ENCODE measurements at places on chromosomes 2 and 18. TPM values are rescaled to one million over a fixed set of nuclear protein-coding genes. Genes with fewer than 3 reads are reported as not detected.

LIMS4 gene
- total RNA-seq: 5.5 TPM

DNA sequence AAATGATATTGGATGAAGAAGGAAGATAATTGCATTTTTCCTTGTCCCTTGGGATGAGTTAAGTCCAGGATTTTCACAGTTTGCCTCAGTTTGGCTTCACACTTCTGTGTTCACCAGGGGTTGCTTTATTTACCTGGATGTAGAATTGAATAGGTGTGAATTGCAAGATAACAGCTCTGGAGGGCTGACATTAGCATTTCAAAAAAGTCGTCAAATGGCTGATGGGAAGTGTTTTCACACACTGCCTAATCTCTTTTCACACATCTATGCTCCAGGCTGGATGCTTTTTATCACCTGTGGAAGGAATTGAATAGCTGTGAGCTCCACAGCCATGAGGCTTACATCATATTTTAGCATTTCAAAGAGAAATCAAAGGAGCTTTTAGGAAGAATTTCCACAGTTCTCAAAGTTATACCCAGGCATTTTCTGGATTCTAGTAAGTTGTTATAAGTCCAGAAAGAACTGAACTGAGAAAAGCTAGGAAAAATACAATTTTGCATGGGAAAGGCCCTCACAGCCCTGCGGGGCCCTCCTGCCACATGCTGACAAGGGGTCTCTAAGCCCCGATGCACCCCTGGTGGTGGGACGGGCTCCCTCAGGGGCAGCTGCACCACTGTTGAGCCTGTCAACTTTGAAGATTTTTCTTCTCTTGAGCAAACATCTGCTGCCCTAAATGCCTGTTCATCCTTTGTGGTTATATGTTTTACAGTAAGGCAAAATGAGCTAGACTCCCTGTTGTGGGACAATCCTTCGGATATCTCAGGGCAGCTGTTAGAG is 43.9 kb downstream of the TEX51 start:
- no peak for DNase-seq

- no peak for DNase-seq
Measured at GRCh38 chr2:100877555-100877954, 57.6 kb downstream of the NPAS2 start.

DNA sequence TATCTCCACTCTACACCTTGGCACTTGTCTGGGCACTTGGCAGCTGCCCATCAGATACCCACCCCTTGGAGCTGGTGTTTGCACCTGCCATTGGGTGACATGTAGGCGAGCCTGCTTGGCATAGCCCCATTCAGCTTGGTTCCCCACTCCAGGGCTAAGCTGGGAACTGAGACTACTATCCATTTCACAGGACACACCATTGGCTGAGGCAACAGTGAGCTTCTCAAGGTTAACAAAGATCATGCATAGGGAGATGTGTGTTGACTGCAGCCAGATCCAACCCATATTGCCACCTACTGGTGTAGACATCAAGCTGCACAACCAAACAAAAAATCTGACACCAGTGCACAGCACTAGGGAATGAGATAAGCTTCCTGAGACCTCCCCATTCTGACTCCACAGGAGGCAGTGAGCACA is 1389.8 kb upstream of the TMEFF2 start:
- no peak for DNase-seq

DNA sequence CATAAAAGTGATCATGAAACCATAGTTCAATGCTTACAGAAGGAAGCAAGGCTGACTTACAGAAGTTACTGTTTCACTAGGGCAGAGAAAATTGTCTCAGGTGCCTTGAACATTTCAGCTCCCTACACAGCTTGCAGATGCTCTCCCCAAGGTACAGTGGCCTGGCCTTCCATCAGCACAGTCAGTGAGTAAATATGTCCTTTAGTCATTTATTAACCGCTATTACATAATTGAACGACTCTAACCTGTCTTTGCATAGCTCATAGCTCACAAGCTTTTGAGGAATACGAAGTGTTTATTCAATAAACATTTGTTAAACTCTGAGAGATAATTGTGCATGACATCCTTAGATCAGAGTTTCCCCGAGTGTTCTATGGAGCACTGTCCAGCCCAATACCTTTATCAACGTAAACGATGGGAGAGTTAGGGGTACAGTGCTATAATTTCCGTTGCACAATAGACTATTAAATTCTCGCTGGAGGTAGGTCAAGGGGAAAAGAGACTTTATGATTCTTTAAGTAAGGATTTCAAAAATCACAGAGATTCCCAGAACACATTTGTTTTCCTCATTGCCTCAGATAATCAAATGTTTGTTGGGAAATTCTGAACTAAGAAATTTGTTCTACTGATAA is 677.8 kb downstream of the TSN start:
- no peak for DNase-seq

All from sigmoid colon (tissue), 7 donors.